ENCODE measurements at places on chromosomes 13 and 19. TPM values are rescaled to one million over a fixed set of nuclear protein-coding genes. Genes with fewer than 3 reads are reported as not detected.

EBI3 gene
- total RNA-seq = not detected

RGS9BP gene
- not detected for total RNA-seq

ATXN8OS gene
- total RNA-seq = not detected

FFAR1 gene
- not detected for total RNA-seq

CYP2A7 gene
- total RNA-seq = not detected

Data from glutamatergic neuron (in vitro differentiated cells).